ENCODE measurements at places on chromosomes 4 and X. TPM values are rescaled to one million over a fixed set of nuclear protein-coding genes. Genes with fewer than 3 reads are reported as not detected.

DNA sequence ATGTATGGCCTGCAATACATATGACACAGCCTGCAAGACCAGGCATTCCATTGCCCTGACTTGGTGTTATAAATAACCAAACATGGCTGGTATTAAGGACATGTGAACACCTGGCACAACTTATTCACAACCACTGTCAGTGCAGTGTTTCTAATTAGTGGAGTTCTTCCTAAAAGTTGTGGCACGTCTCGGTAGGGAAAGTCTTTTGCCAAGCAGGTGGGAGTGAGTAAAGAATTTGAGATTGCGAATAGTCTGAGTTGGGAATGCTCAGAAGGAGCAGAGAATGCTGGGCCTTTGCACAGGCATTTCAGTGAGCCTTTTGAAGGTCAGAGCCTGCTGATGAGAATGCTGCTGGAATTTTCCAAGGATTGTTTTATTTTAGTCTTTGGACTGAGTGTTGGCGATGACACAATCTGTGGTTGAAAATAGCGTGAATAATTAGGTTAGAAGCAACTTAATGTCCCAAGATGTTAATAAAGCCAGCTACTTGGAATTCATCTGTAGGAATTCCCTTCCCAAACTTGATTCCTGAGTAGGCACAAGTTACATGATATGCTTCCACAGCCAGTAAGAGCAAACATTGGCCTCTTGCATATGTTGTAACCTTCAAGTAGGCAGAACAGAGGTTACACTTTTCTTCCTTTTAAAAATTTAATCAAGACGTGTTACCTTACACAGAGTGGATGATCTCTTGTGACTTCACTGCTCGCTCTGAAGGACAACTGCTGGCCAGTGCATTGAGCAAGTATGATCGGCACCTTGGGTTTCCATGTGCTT, 83.6 kb upstream of the PGRMC2 start:
- DNase-seq, result no peak

- DNase-seq, result no peak
Observed at GRCh38 chrX:9429767-9430166, 35.1 kb upstream of the TBL1X start.

DNA sequence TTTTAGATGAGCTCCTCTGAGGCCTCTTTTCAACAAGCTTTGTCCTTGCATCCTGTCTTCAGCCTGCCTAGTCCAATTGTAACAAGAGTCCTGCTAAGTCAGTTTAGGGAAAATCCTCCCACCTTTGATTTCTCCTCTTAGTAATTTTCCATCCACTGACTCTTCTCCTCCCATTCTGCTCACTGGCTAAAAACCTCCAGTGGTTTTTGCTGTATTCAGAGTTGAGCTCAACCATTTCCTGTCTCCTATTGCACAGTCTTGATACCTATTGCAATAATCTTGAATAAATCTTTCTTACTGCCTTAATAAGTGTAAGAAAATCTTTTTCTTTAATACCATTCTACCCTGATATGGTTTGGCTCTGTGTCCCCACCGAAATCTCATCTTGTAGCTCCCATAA, 117.8 kb upstream of the ENPP6 start:
- DNase-seq, result no peak

- no peak for DNase-seq
Observed at GRCh38 chr4:81504112-81505003, 32.7 kb upstream of the RASGEF1B start.

DNA sequence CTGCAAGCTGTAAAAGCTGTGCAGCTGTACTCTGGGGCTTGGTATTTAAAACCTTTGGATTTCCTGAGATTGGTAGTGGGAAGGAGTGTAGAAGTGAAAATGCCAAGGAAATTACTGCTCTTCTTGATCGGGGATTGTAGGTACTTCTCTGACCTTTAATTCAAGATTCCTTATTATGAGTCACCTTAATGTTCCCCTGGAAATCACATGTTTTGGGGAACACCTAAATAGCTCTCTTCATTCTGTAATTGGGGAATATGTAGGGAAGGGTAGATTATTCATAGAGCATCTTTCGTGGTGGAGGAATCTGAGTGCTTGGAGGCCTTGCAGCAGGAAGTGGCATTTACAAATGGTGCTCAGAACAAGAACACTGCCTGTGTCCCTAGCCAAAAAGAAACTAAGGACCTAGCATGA, 137.8 kb downstream of the UCHL1 start:
- no peak for DNase-seq

MUC7 gene
- total RNA-seq, result not detected
